ENCODE measurements at places on chromosomes 11 and 22.

DNA sequence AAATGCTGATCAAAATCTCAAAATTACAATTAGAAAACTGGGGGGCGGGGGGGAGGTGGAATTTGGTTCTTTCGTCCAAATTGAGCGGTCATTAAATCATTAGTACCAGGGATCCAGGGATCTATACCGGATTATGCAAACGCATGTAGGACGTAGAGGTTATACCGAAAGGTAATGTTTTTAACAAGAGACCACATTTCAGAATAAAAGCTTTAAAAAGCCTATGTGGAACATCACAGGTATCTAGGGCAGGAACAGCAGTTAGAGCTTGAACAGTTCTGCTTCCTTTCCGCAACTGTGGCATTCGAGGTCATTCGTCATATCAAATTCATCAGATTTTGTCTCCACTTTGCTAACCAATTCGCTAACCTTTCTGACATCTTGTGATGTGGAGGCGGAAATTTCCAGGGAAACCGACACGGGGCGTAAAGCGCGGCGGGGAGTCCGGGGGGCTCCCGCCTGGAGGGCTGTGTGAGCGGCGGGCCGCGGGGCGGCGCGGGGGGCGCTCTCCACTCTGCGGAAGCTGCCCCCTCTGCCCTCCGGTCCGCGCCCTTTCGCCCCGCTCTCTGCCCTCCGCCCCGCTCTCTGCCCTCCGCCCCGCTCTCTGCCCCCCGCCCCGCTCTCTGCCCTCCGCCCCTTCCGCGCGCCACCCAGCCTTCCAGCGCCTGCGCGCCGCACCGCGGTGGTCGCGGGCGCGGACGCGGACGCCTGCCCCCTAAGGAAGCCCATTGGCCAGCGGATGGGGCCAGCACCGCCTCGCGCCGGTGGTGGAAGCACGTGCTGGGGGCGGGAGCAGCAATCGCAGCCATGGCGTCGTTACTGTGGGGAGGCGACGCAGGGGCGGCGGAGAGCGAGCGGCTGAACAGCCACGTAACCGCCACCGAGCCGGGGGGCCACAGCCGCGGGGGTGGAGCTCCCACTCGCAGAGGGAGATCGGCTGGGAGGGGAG, at the start of gene DDX25:
TSS of gene DDX25 (plus strand) at position 798 of the 949 bp plus-strand sequence. CDS start at position 808, 10 bp downstream.
- DNase-seq: no peak

- no peak for DNase-seq
These were observed 25.8 kb upstream of the NECTIN1 start for GRCh38 chr11:119754656-119755355.

DNA sequence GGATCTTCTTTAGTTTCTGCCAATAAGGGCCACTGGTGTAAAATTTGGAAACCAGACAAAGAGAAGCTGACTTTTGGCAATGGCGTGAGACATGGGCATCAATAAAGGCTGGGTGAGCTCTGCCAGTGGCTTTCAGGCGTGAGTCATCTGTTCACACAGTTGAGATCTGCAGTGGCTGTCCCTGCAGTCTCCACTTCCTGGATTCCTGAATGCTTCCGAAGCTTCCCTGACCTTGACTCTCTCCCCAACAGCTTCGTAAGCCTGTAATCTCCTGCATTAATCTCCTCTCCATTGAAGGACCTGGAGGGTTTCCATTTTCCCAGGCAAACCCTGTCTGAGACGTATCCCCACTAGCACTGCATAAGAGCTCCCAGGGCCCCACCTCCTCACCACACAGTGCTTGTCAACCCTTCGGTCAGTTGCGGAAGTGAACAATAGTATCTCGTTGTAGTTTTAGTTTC, 574.7 kb downstream of the TBC1D22A start:
- no peak for DNase-seq

GRCh38 chr11:118980191-118980881, 8.8 kb downstream of the FOXR1 start:
- DNase-seq: no peak

Data from stimulated activated CD8-positive, alpha-beta memory T cell treated with anti-CD3 and anti-CD28 coated beads, Interleukin-7, amount 100 ng/mL, for 1 hour (primary cell).